ENCODE measurements at places on chromosomes 12 and 14. TPM values are rescaled to one million over a fixed set of nuclear protein-coding genes. Genes with fewer than 3 reads are reported as not detected.

- no peak for DNase-seq
Measured at GRCh38 chr12:2785017-2785416, 9.8 kb upstream of the FKBP4 start.

DNA sequence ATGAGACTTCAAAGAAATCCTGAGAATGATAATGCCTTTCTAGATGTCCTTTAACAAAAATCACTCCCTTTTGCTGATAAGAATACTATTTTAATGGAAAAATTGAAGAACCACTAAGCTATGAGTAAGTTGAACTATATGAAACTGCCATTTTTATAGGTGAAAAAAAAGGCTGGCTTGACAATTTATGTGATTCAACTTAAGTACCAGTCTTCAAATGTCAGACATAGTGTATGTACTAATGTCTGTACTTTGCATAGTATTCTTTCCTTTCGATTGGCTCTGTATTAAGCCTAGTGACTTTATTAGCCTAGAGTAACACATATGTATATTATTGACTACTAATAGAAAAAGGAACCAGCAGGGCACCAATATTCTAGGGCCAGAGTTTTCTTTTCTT, 11.9 kb downstream of the HEATR5A start:
- DNase-seq = no peak

DNA sequence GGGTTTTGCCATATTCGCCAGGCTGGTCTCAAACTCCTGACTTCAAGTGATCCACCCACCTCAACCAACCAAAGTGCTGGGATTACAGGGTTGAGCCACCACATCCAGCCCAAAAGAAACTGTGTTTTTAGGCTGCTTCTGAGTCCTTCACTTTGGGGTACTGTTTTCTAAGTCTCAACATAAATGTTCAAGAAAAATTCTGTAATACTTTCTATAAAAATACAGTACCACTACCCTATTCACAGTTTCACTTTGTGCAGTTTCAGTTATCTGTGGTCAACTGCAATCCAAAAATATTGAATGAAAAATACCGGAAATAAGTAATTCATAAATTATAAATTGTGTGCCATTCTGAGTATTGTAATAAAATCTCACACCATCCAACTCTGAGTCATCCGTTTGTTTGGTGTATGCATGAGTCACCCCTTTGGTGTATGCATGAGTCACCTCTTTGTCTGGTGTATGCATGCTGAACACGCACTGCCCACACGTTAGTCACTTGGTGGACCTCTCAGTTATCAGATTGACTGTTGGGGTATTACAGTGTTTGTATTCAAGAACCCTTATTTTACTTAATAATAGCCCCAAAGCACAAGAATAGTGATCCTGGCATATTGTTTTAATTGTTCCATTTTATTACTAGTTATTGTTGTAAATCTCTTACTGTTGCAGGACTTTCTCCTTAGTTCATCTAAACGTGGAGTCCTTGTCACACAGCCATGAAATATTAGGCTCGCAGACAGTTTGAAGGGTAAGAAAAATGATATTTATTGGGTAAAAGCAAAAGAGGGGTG, 190.2 kb downstream of the FSCB start:
- no peak for DNase-seq

TAS2R13 gene
- 2.3 TPM for total RNA-seq

DNA sequence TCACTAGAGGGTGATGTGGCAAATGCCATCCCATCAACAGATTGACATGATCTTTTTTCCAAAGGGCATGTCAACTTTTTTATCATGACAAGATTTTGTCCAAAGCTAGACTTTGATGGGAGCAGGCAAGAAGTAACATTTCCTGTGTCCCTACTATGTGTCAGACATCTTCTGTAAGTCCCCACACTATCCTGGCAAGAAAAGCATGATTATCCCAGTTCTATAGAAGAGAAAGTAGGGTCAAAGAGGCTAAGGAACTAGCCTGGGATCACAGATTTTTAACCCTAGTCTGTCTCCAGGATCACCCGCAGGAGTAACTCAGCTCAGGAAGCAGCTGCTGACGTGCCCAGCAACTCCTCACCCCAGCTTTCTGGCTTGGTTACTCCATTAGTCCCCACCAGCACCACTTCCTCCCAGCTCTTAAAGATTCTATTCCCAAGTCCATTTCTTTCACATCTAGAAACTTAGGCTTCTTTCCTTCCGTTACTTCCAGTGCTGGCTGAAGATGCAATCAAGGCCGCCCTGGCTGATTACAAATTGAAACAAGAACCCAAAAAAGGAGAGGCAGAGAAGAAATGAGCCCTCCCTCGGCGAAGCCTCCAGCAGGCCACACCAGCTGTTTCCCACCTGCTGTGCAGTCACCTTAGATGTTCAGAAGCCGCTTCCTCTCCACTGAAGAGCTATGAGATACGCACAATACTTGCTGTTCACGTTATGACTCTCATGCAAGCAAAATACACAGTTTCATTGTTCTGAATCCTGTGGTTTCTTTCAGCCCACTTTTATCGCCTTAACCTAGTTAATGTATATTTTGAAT, 6.2 kb downstream of the ISCU start:
- DNase-seq = no peak

GRCh38 chr12:89162589-89163261, 189.6 kb downstream of the DUSP6 start:
- DNase-seq = peak; percentile 18

- no peak for DNase-seq
Measured at GRCh38 chr12:112822056-112822455, 30.5 kb downstream of the RPH3A start.

GLI1 gene
- total RNA-seq = not detected

GRCh38 chr14:103140316-103141109, 17.3 kb downstream of the TNFAIP2 start:
- DNase-seq = no peak

OR4E2 gene
- not detected for total RNA-seq

DNA sequence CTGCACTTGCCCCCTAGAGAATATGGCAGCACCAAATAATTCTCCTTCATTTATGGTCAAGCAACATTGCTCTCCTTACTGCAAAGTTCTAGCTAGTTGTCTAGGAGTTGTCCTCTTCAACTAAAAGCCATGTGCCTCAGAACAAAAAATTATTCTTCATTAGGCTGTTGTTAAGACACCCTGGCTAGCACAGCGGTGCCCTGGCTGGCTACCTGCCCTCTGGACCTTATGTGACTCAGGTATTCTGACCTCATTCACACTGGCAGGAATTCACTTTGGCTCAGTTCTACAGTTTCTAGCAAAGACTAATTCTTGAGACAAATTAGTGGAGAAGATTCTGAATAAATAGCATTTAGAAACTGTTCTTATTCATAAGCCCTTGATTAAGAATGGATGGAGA, 224.4 kb upstream of the KRR1 start:
- DNase-seq = peak; percentile 67

GRCh38 chr12:116712458-116713303, 25.2 kb downstream of the SPRING1 start:
- DNase-seq = no peak

DNA sequence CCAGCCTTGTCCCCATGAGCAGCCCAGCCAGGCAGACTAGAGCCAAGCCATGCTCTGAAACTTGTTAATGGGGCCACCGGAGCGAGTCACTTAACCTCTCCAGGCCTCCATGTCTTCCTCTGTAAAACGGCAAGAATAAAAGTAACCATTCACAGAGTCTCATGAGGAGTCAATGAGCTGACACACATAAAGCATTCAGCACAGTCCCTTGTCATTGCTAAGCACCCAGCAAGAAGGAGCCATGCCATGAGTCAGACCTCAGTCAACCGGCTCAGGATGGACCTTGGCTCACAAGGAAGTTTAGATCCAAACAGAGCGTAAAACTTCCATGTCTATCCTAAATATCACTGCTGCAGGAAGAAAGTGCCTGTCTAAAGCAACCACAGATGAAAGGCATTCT, 10.6 kb downstream of the FICD start:
- DNase-seq = no peak

DNA sequence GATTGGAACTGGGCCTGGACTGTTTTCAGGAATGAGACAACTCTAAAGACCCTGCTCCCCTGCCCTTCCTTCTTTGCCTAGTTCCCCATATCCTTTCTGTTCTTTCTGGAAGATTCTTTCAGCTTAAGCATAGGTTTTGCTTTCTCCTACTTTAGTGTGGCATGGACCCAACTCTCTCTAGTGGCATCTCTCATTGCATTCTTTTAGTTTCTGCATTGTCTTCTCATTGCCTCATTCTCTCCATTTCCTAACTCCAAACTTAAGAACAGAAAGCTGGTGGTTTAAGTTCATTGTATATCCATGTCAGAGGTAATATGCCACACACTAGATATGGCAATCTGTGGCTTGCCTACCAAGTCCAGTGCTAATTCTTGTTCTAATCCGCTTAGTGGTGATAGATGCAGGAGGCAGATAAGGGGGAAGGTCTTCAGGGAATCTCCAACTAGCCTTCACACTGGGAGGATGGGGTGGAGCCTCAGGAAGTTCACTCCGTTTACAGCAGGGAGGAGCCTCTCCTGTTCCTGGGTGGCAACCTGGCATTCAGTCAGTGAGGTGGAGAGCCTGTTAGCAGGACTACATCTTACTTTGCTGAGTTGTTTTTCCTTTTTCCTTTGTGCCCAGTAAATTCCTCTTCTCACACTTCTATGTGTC, 165.1 kb upstream of the LMNTD1 start:
- no peak for DNase-seq
